Body of pancreas (tissue), 4 donors: ENCODE measurements at places on chromosomes 12 and 14. TPM values are rescaled to one million over a fixed set of nuclear protein-coding genes. Genes with fewer than 3 reads are reported as not detected.

The COPS7A gene
- 27.7 TPM for total RNA-seq

The ZC2HC1C gene
- total RNA-seq: 7.3 TPM

The PLEKHH1 gene
- 32.7 TPM for total RNA-seq

The NEUROD4 gene
- not detected for total RNA-seq

The OVCH1 gene
- not detected for total RNA-seq

The SRSF9 gene
- 86.0 TPM for total RNA-seq

The DAO gene
- not detected for total RNA-seq

The LTBP2 gene
- 15.8 TPM for total RNA-seq

The ZNF26 gene
- total RNA-seq: 8.6 TPM

The SIX4 gene
- total RNA-seq: 4.0 TPM

The POTEM gene
- not detected for total RNA-seq

The MANSC4 gene
- total RNA-seq: not detected

The METTL17 gene
- 39.2 TPM for total RNA-seq

The LRP1-AS gene
- not detected for total RNA-seq

The RNF212B gene
- not detected for total RNA-seq

DNA sequence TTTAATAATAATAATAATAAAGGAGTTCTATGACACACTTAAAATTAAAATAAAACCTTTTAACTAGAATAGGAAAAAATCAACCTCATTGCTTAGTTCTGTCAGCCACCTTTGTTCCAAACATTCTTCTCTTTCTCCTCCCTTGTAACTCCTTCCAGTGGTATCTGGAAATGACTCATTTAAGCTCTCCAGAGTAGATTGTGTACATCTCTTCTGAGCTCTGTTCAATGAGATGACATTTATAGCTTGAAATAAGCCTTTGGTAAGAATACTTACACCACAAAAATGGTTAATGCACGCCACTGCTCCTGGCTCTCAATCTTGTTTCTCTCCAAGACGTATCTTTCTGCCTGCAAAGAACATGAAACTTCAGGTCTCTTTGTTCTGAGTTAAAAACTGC is 70.3 kb downstream of the STAB2 start:
- DNase-seq: no peak

- DNase-seq: no peak
Observed at GRCh38 chr12:104733717-104734175, 224.3 kb downstream of the SLC41A2 start.

- no peak for DNase-seq
Observed at GRCh38 chr12:101819467-101819866, 11.3 kb downstream of the GNPTAB start.

DNA sequence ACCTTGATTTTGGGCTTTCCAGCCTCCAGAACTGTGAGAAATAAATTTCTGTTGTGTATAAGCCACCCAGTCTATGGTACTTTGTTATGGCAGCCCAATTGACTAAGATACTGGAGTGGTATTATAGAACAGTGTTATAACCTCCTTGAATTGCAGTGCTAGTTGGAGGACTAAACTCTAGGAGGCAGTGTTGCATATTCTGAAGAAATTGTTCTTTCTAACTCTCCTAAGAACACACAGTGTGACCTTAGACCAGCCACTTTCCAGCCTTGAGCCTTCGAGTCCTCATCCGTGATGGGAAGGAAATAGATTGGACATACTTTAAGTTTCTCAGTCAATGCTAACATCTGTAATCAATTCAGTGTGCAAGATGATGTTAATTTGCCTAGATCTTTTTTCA is 22.4 kb upstream of the LRRC10 start:
- DNase-seq: no peak

- peak; percentile 4 for DNase-seq
Observed at GRCh38 chr14:78254911-78255461, 84.8 kb downstream of the NRXN3 start.

GRCh38 chr12:98221243-98221808 is 294.1 kb upstream of the TMPO start:
- DNase-seq: no peak

GRCh38 chr14:87705439-87705896 is 287.5 kb downstream of the GALC start:
- DNase-seq: no peak

- DNase-seq: no peak
Observed at GRCh38 chr12:19588951-19589350, 149.7 kb downstream of the AEBP2 start.

DNA sequence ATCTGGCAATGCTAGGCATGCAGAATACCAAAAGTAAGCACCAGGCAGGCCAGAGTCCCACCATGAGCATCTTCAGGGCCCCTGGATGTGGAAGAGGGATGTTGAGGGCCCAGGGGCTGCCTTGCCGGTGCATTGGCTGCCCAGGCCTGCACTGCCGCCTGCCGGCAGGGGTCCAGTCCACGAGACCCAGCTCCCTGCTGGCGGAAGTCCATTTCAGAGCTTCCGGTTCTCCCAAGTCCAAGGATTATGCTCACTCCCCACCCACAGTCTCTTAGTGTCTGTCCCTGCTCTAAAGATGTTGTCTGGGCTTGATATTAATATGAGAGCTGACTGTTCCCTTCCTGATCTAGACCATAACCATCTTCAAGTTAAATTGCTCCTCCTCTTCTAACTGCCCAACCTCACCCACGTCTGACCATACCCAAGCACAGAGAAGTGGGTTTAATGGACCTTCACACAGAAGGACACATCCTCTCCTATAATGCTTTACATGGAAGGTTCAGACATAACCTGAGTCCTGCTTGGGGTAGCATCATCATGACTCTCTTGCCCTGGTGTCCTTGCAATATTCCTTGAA is 117.4 kb downstream of the DAD1 start:
- peak; percentile 65 for DNase-seq

- DNase-seq: peak; percentile 99
Observed at GRCh38 chr12:46450279-46450748, 77.7 kb upstream of the SLC38A2 start.

- DNase-seq: no peak
Observed at GRCh38 chr12:89501793-89502192, 22.8 kb downstream of the GALNT4 start.

GRCh38 chr14:22300646-22301045 is 288.4 kb downstream of the DAD1 start:
- no peak for DNase-seq

GRCh38 chr14:101844219-101844618 is 82.7 kb downstream of the PPP2R5C start:
- peak; percentile 52 for DNase-seq

GRCh38 chr12:128164533-128164932 is 102.4 kb upstream of the TMEM132C start:
- no peak for DNase-seq

DNA sequence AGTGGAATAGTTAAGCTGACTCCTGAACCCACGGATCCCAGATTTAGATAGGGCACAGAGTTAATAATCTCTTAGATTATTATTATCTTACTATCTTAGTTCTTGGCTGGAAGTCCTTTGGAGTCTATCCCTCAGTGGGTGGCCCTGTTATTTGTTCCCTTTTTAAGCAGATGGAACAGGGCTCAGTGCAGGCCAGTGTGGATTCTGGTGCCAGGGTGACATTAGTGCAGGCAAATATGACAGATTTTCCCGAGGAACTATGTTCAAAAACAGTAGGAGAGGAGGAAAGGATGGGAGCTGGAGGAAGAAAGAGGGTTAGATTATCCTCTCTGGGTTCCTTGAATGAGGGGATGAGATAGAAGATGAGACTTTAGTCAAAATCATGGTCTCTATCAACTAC is 41.4 kb upstream of the CISTR start:
- DNase-seq: no peak

GRCh38 chr14:32709027-32709426 is 229.7 kb upstream of the NPAS3 start:
- DNase-seq: no peak

GRCh38 chr14:75200451-75200850 is 24.0 kb upstream of the TMED10 start:
- peak; percentile 90 for DNase-seq

DNA sequence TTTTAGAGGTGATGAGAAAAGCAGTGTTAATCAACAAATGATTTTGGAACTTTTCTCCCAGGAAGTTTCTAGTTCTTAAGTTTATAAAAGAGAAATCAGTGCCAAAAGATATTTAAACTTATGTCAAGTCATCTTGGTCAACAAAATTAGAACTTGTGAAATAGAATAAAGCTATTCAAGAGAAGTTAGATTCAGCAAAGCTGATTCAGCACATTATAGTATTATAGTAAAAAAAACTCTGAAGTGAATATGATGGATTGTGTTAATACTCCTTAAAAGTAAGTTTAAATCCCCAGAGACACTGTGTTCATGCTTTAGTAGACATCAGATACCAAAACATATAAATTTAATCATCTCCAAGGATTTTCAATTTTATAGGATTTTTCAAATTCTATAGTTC is 210.2 kb upstream of the RPL10L start:
- DNase-seq: no peak

GRCh38 chr12:118418385-118419057 is 42.2 kb downstream of the SUDS3 start:
- DNase-seq: no peak
